ENCODE measurements at places on chromosomes 5 and 9. TPM values are rescaled to one million over a fixed set of nuclear protein-coding genes. Genes with fewer than 3 reads are reported as not detected.

SLU7 gene
- 13.6 TPM for polyA plus RNA-seq

FAM81B gene
- polyA plus RNA-seq, result not detected

SPATA31C1 gene
- polyA plus RNA-seq, result not detected

IL5 gene
- not detected for polyA plus RNA-seq

BSPRY gene
- polyA plus RNA-seq, result 0.26 TPM

ENTPD2 gene
- 3.2 TPM for polyA plus RNA-seq

PCDHA4 gene
- polyA plus RNA-seq, result not detected

LURAP1L gene
- 16.6 TPM for polyA plus RNA-seq

GALNT12 gene
- polyA plus RNA-seq, result not detected

JAKMIP2 gene
- 0.04 TPM for polyA plus RNA-seq

GABBR2 gene
- polyA plus RNA-seq, result not detected

GLRA1 gene
- not detected for polyA plus RNA-seq

TRIM36 gene
- polyA plus RNA-seq, result 1.7 TPM

ADGRV1 gene
- 3.9 TPM for polyA plus RNA-seq

THBS4 gene
- polyA plus RNA-seq, result 1.2 TPM

PCDHB5 gene
- 0.08 TPM for polyA plus RNA-seq

Measured in HepG2 (cell line).